Left colon (tissue), 2 donors: ENCODE measurements at places on chromosomes 2 and 18. TPM values are rescaled to one million over a fixed set of nuclear protein-coding genes. Genes with fewer than 3 reads are reported as not detected.

GRCh38 chr2:238418999-238419546, 7.7 kb upstream of the ASB1 start:
- DNase-seq: no peak

GRCh38 chr2:181446985-181447384, 10.2 kb upstream of the ITGA4 start:
- no peak for DNase-seq

GRCh38 chr2:232013701-232014353, 52.3 kb downstream of the DIS3L2 start:
- DNase-seq: no peak

DNA sequence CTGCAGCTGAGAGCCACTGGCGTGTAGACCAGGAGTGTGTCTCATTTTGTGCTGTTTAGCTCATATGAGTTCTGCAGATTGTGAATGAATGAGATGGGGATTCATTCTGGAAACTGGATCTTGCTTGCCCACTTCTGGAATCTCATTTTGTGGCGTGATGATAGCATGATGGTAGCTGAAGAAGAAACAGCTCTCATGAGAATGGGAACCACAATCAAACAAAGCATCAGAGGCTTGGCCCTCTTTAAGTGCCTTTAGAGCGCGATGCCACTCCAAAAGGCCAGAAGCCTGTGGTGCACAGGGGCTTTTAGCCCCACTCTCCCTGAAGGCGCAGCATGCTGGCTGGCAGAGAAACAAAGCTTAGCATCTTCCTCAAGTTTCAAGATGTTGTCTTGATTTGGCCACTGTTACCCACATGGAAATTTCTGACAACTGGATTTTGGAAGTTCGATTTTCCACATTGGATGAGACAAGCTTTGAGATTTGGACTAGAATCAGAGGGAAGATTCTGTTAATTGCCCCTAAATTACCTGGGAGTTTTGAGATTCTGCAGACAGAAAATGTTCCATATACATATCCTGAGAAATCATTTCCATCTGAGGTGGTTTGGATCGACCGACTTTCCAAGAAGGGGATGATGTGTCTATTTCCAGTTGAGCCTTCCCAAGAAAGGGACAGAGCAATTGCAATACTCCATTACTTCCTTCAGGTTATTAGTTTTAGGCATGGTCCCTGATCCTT, 234.5 kb downstream of the VAPA start:
- DNase-seq: no peak

GRCh38 chr2:164126960-164127660, 391.3 kb upstream of the FIGN start:
- DNase-seq: no peak

- DNase-seq: no peak
Observed at GRCh38 chr2:233082222-233082930, 22.2 kb downstream of the INPP5D start.

- no peak for DNase-seq
Observed at GRCh38 chr2:190635781-190636180, 13.1 kb upstream of the NAB1 start.

DNA sequence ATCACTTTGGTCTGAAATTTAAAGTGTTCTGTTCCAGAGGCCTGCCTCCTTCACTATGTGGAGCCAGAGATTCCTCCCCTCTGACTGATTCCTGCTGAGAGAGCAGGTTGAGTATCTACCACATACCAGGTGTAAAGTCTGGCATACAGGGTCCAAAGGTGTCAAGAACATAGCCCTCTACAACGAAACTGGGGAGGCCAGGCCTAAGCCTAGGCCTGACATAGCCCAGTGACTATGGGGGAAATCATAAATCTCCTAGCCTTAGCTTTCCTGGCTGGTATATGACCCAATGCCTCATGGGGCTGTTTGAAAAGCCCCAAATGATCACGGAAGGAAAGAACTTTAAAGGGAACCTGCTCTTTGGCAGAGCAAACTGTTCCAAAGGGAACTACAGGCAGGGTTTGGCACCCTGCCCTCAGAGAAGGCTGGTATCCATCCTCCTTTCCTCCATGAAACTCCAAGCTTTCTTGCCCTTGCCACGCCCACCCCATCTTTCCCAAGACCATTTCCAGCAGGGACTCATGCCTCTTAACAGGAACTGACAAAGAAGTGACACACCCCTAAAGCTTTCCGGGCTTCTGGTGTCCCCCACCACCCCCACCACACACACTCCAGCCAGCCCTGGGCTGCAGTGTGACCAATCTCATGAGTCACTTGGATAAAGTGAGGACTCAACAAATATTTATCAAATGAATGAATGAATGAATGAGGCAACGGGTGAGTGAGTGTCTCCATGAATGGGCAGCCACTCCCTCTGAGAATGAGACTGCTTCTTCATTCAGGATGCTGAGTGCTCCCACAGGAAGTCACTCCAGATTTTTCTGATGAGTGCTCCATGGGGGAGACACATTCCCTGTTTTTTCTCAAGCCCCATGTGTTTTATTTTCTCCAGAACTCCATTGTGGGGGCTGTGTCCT, 114.5 kb upstream of the STPG4 start:
- peak; percentile 65 for DNase-seq

- DNase-seq: no peak
Observed at GRCh38 chr2:192571636-192572035, 376.9 kb upstream of the TMEFF2 start.

DNA sequence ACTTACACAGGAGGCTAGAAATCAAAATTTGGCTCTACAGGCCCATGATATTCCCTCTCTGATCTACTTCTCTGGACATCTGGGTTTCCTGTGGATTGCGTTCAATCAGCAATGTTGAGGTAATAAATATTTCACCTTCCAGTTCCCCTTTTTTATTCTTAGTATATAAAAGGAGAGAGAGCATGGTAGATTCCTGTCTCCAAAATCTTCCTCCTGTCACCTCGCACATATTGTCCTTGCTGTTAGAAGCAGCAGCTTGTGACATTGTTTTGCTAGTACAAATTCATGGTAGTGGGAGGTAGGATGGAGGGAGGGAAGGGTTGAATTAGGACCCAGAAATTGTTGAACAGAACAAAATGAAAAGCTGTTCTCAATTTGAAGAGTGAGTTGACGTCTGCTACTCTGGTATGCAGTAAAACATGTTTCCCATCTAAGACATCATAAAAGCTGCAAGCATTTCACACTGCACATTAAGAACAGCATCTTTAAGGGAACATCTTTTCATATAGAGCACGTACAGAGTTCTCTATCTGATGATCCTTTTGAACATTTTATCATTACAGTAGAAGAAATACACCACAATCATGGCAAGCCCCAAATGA, 156.4 kb downstream of the RDH14 start:
- DNase-seq: no peak

GRCh38 chr2:165645930-165646831, 147.9 kb downstream of the GALNT3 start:
- no peak for DNase-seq

DNA sequence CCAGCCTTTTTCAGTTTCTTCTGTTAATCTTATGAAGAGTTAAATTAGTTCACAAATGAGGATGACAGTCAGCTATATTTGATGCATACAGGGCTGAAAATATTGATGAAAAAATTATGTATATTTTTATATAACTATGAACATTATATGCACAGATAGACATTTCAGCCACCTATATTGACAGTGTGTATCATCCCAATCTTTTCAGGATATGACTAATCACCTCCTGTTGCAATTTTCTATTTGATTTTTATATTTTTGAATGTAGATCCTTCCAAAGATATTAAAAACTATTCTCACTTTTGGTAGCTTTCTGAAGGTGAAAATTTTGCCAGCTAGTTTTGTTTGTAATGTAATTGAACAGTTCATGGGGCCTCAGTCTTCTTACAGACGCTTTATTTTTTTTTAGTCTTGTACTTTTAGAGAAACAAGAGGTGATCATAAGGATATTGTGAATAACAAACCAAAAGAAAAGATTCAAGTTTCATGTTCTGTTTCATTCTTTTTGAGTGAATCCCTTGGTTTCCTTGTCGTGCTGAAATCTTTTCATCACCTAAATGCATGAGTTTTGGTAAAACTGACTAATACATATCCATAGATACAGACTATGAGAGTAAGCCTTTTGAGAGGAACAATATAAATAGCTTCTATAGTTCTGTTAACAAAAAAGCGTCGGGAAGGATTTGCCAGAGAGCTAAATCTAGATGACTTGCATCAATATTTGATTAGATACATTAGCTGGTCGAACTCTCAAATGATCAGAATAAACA, 123.1 kb downstream of the ARHGAP15 start:
- no peak for DNase-seq

GRCh38 chr2:72034353-72035095, 113.1 kb downstream of the CYP26B1 start:
- no peak for DNase-seq

- DNase-seq: no peak
Observed at GRCh38 chr2:66506265-66506664, 71.3 kb downstream of the MEIS1 start.

DNA sequence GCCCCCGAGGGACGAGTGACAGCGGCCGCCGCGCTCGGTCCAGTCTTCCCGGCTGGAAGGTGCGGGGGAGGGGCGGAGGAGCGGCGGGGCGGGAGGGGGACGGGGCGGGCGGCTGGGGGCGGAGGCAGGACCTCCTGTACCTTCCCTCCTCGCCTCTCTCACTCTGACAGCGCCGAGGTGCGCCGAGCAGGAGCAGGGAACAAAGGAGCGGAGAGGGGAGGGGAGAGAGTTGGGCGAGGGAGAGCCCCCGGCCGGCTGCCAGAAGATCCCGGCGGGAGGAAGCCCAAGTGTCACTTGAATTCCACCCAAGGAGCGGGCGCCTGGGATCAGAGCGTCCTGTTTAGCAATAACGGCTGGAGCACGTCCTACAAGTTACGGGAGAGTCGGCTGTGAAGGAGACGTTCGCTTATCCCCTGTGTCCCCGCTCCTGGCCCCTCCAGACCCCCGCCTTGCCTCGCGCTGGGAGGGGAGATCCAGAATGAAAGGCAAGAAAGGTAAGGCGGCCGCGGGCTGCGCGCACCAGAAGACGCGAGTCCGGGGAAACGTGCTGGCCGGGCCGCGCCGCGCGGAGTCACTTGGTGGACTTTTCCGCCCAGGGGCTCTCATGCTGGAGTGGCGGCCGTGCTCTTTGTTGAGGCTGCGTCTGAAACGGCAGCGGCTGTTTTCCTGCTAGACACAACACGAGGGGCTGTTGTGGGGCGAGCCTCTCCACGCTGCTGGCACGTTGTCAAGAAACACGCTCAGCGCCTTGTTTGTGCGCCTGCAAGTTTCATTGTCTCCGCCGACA, at the start of gene TGIF1:
Gene TGIF1, plus strand, starts transcription at position 161 of the 787 bp plus-strand sequence. Its CDS starts 318 bp downstream, at position 479.
- peak; percentile 87 for DNase-seq

DNA sequence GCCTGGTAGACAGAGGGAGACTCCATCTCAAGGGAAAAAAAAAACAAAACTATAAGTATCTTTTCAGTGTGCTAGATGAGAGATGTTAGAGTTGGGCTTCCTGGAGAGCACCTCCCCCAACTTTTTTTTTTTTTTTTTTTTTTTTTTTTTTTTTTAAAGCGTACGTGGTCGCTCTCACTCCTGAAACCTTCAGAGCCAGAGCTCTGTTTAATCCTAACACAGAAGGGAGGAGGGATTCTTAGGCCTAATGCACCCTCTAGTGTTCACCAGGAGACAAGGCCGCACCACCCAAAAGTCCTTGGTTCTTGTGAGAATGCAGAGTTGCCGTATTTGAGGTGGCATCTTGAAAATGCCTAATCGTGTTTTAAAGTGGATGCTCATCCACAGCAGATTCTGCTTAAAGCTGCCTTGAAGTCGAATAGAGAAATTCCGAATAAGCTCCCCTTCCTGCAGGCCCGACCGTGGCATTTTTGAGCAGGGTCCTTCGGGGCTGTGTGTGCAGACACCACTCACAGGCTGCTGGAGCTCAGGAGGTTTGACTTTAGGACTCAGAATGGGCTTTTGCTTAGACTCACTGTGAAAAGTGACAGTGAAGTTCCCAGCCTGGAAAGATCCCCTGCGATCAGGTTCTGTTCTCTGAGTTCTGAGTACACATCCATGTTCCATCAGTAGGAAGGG, 252.6 kb downstream of the AGAP1 start:
- DNase-seq: peak; percentile 49

DNA sequence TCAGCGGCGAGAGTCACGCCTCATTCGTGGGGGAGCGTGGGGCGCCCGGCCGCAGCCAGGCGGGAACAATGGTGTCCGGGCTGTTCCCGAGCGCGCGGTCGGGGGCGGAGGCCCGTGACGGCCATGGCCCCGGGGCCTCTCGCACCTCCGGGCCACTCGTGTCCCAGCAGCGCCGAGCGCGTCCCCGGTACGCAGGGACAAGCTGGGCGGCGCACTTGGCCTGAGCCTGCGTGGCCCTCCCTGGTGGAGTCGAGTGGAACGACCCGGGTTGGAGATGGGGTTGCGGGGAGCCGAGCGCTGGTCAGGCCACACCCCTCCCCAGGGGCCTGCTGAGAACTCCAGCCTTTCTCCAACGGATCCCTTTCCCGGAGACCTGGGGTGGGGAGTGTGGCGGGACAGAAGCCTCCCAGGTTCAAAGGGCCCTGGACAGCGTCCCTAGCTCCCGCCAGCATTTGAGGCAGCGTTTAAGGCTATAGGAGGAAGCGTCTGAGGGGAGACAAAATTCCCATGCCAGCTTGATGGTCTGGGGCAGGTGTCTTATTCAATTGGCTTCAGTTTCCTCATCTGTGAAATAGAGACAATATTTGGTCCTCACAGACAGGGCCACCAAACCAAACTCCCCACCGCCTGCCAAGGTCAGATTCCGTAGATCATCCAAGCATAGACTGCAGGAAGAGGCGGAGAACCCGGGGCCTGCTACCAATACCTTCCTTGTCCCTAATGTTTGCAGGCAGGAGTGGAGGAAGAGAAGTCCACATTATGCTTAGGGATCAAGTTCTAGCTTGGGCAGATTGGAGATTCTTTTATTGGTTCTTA, 553 bp downstream of the CNDP2 start:
- peak; percentile 68 for DNase-seq

GRCh38 chr2:53490659-53491058, 276.9 kb upstream of the CHAC2 start:
- DNase-seq: no peak

DNA sequence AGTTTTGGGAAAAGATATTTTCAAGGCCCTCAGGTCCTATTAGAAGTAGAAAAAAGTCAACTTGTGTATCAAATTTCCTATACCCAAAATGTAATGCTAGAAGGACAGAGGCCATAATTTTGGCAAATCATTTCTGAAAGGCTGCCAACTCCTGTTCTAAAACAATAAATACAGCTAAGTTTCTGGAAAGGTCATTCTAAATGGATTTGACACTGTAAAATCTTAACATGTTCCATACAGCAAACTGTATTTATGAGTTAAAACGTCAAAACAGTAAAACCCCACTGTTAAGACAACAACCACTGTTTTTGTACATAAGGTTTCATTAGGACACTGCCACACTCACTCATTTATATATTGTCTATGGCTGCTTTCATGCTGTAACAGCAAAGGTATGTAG, 9.7 kb downstream of the FAM98A start:
- DNase-seq: no peak

- no peak for DNase-seq
Observed at GRCh38 chr2:216006164-216006663, 7.1 kb downstream of the MREG start.

Gene OTOS
- total RNA-seq: not detected

Gene RAB6C
- 0.15 TPM for total RNA-seq

Gene MEP1B
- 11.8 TPM for total RNA-seq

Gene KRTCAP3
- 104 TPM for total RNA-seq

Gene CTLA4
- total RNA-seq: 0.39 TPM

Gene AMMECR1L
- total RNA-seq: 13.8 TPM

Gene RASGRP3
- 2.8 TPM for total RNA-seq

Gene CHST10
- 1.1 TPM for total RNA-seq

Gene ABCG5
- 0.09 TPM for total RNA-seq

Gene SALL3
- not detected for total RNA-seq

Gene SIX3
- total RNA-seq: not detected

Gene ARHGAP25
- 7.0 TPM for total RNA-seq

Gene EML6
- total RNA-seq: 3.2 TPM

Gene DCDC2C
- total RNA-seq: not detected

Gene C2orf80
- total RNA-seq: not detected

Gene SOCS6
- 42.0 TPM for total RNA-seq

Gene ANKRD62
- total RNA-seq: 0.73 TPM
